ENCODE measurements at places on chromosomes 3 and 15.

- DNase-seq: peak; percentile 90
Observed at GRCh38 chr3:146817704-146818103, 212.6 kb upstream of the PLSCR5 start.

- DNase-seq: no peak
Observed at GRCh38 chr3:66709532-66709931, 208.7 kb upstream of the LRIG1 start.

- no peak for DNase-seq
Observed at GRCh38 chr3:17035966-17036365, 151.2 kb downstream of the PLCL2 start.

DNA sequence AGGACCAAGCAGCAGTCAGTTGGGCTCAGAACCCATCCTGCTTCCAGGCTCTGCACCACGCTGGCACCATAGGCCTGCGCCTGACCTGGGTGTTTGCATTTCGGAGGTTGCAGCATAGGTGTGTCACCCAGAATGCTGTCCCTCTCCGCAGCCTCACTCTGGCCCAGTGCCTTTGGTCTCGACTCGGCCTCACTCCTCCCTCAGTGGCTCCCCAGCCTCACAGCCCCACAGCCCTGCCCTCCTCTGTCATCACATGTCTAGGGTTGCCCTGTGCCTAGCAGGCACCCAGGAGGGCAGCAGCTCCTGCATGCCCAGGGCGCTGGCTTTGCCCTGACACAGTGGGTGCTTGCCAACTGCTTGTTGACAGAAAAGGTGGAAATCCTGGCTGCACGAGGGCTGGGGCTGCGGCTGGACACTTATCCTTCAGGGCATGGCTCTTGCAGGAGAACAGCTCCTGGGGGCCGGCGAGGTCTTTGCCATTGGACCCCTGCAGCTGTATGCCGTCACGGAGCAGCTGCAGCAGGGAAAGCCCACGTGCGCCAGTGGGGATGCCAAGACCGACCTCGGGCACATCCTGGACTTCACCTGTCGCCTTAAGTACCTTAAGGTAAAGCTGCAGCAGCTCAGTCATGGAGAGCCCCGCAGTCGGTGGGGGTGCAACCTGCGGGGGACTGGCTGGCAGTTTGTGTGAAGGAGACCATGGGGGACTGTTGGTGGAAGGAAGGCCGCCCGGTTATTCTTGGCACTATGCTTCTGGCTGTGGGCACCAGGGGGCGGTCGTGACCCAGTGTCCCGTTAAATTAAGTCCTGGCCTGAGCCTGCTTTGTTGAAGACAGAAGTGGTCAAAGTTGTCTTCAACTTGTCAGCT, 16.2 kb downstream of the NISCH start:
- peak; percentile 76 for DNase-seq

DNA sequence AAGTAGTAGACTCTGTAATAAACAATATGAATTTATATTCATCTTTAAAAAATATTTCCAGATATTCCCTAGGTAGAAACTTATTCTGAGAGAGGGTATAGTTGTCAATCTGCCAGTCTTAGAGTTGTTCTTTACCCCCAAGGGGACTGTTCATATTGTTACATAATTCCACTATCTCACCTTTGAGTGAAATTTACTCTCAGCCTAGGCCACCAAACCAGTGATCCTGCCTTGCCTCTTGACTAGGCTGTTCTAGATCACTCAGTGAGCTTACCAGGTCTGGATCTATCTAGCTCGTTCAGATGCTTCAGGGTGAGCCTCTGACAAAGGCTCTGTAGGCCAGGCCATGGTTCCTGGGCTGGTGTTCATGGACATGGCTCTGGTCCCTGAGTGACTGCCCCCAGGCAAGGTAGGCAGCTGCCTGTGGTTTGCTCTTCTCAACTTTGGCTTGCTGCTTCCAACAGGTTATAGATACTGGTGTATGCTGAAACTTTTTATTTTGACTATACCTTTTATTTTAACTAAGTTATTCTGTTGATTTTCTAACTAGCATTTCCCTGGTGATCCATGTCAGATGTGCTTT, 27.6 kb downstream of the ZNF592 start:
- no peak for DNase-seq

DNA sequence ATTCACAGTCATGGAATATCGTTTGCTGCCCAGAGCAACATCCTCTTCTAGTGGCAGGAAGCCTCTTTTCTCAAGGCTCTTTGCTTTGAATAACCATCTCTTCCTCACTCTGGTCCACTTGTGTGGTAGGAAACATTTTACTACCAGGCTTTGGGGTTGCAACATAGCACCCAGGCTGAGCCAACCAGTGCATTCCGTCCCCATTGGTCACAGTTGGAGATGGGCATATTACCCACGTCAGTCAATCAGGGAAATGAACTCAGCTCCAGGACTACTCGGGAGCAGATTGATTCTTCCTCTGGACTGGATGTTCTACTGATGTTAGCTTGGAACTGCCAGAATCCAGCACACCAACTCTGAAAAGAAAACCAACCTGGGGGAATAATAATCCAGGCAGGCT, 4.2 kb upstream of the PEX5L start:
- DNase-seq: no peak

GRCh38 chr3:157170861-157171260, 10.9 kb upstream of the CCNL1 start:
- DNase-seq: no peak

DNA sequence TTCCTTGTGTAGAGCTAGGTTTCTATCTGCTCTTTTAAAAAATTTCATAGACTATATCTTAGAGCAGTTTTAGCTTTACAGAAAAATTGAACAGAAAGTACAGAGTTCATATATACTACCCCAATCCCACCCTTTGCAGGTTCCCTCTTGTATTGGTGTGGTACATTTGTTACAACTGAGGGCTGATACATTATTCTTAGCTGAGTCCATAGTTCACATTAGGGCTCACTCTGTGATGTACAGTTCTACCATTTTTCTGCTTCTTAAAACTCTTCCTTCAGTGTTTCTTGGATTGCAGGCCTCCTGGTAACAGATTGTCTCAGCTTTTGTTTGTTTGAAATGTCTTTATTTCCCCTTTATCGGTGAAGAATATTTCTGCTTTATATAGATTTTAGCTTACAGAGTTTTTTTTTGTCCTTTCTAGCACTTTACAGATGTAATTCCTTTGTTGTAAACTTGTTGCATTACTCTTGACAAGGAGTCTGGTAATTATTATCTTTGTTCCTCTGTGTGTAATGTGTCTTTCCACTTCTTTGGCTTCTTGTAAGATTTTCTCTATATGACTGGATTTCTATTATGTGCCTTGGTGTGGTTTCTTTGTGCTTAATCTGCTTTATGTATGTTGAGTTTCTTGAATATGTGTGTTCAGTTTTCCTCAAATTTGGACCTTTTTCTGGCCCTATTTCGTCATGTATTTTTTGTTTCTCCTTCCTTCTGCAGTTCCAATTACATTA, 25.3 kb downstream of the MEF2A start:
- no peak for DNase-seq
